Left lung (tissue), 14 donors: ENCODE measurements at places on chromosomes 4 and X.

- no peak for DNase-seq
Observed at GRCh38 chrX:148185631-148186030, 204.5 kb downstream of the FMR1NB start.

- DNase-seq = no peak
Observed at GRCh38 chr4:36165631-36166005, 78.7 kb downstream of the ARAP2 start.

DNA sequence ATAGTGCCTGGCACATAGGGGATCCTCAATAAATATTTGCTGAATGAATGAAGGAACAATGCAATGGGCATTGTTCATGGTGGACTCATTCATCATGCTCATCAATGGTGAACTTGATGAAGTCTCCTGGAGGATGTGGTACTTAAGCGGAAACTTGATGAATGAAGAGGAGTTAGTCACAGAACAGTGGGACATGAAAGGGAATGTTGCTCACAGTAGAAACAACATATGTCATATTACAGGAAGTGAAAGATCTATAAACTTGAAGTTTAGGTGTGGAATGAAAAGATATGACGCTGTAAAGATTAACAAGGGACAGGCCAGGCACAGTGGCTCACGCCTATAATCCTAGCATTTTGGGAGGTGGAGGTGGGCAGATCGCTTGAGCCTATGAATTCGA, 224.1 kb downstream of the PPP3CA start:
- DNase-seq = no peak

GRCh38 chrX:802846-803245, 172.3 kb downstream of the SHOX start:
- no peak for DNase-seq

- no peak for DNase-seq
Observed at GRCh38 chr4:3416821-3417221, 24.9 kb upstream of the HGFAC start.

GRCh38 chrX:109537324-109537665, 651 bp downstream of the NXT2 start:
- DNase-seq = peak; percentile 70

- DNase-seq = no peak
Observed at GRCh38 chrX:19094654-19095053, 27.6 kb downstream of the ADGRG2 start.
